ENCODE measurements at places on chromosomes 4 and X.

DNA sequence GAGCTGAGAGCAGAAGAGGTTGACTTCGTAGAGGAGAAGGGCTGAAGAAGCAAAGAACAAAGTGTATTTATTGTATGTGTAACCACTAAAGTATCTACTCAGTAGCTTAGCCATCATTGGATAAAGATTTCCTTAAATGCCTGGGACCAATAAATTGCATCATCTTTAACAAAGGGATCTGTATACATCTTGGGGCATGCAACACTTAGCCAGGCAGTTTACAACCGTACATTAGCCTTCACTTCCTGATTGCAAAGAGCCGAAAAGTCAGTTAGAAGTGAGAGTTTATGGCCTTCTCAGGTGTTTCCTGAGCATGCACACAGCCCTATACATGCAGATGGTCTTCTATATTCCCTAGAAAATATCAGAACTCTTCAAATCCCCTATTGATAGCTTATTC is 68.0 kb upstream of the MAGED1 start:
- DNase-seq = no peak

DNA sequence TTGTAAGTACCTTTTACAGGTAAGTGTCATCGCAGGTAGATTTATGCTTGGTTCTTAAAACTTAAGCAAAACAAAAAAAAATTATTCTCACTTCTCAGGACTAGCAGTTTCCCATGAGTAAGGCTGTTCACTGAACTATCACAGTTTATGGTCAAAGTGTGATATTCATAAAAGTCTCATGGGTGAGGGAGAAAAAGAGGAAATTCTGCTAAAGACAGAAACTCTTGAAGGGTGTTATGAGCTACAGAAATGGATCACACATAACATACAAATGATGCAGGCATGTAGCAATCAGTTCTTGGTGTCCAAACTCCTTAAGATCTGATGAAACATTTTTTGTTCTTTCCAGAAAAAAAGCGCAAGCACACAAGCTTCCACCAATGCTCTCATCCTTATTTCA is 8.5 kb downstream of the RAB9A start:
- no peak for DNase-seq

- DNase-seq = no peak
Measured at GRCh38 chr4:90544532-90545045, 417.4 kb downstream of the CCSER1 start.

GRCh38 chr4:82753238-82753637 is 45.4 kb downstream of the SCD5 start:
- no peak for DNase-seq

GRCh38 chrX:45952030-45952429 is 593.2 kb downstream of the ZNF674 start:
- DNase-seq = no peak

GRCh38 chrX:28835991-28836390 is 248.7 kb downstream of the IL1RAPL1 start:
- no peak for DNase-seq
